ENCODE measurements at places on chromosomes 5 and 9. TPM values are rescaled to one million over a fixed set of nuclear protein-coding genes. Genes with fewer than 3 reads are reported as not detected.

Gene CDKN2B
- total RNA-seq = 5.6 TPM

Gene ZER1
- total RNA-seq = 7.5 TPM

Gene FST
- total RNA-seq = 141 TPM

Gene TTC23L
- total RNA-seq = under 0.01 TPM

Gene LHX6
- total RNA-seq = under 0.01 TPM

Gene LMX1B
- not detected for total RNA-seq

Gene CCL28
- total RNA-seq = under 0.01 TPM

Gene ZNF454
- total RNA-seq = under 0.01 TPM

Gene PRRX2
- 12.7 TPM for total RNA-seq

Gene FAM153A
- total RNA-seq = not detected

Gene ADAMTS2
- total RNA-seq = 18.3 TPM

Gene EPB41L4A
- under 0.01 TPM for total RNA-seq

Gene PCDHA3
- total RNA-seq = under 0.01 TPM

Gene NXNL2
- 3.2 TPM for total RNA-seq

Gene ABO
- not detected for total RNA-seq

Gene IL3
- total RNA-seq = not detected

Gene GADD45G
- not detected for total RNA-seq

Gene ZFP2
- 0.56 TPM for total RNA-seq

Gene OR1J1
- total RNA-seq = not detected

Gene NKD2
- total RNA-seq = not detected

Gene ORM2
- total RNA-seq = not detected

Gene HAVCR2
- total RNA-seq = under 0.01 TPM

Gene PRR16
- total RNA-seq = 10.6 TPM

Gene STPG3
- total RNA-seq = not detected

Gene CDKN2AIPNL
- 18.1 TPM for total RNA-seq

Gene MIER3
- 26.7 TPM for total RNA-seq

Gene PROP1
- not detected for total RNA-seq

Gene PFN3
- not detected for total RNA-seq

Gene TSSK1B
- under 0.01 TPM for total RNA-seq

Gene CATSPER3
- total RNA-seq = under 0.01 TPM

Gene HAVCR1
- total RNA-seq = not detected

Gene PHYHD1
- total RNA-seq = 2.2 TPM

Gene CKS2
- total RNA-seq = 192 TPM

Gene KIF20A
- 106 TPM for total RNA-seq

Gene NEUROG1
- not detected for total RNA-seq

Gene SNCAIP
- 22.5 TPM for total RNA-seq

Gene CLPTM1L
- total RNA-seq = 101 TPM

Gene PROB1
- total RNA-seq = under 0.01 TPM

Gene FOXD4L6
- total RNA-seq = not detected

Gene RBM22
- total RNA-seq = 26.2 TPM

Gene ALDH1A1
- not detected for total RNA-seq

Gene SHOC1
- total RNA-seq = not detected

Gene DOK3
- 0.56 TPM for total RNA-seq

Gene FBXL7
- total RNA-seq = 4.4 TPM
